AG04450 (cell line): ENCODE measurements at places on chromosomes 4 and X.

- DNase-seq = no peak
These were observed 28.0 kb upstream of the MXD4 start for GRCh38 chr4:2289955-2290333.

DNA sequence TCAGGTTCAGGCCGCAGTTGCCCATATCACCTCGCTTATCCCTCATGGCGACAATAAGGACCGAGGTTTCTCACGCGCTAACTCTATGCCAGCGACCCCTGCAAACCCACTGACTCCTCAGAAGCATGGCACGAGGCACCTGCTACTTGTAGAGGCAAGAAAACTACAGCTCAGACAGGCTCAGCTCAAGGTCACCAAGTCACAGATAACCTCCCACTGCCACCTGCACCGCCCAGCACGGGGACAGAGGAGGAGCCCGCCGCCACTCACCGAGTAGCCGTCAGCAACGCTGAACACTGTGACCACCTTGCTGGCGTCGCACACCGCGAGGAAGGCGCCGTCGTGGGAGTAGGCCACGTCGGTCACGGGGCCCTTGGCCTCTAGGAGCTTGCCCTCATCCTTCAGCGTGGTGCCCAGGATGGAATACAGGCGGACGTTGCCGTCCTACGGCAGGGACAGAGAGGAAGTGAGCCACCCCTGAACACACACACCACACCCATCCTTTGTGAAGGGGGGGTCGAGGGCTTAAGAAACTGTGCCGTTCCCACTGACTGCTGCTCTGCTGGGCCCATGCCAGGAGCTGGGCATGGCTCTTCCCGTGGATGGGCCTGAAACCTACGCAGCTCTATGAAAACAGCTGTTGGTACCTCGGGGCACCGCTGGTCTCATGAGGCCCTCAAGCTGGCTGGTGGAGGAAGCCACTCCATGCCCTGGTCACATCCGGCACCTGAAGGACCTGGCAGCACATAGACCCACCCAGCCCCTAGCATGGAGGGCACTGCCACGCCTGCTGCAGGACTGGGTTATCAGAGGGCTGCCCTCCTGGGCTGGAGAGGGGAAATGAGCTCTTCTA, 38.9 kb downstream of the WDR1 start:
- DNase-seq = no peak

- DNase-seq = no peak
These were observed 930.7 kb upstream of the PCDH10 start for GRCh38 chr4:132218406-132218805.

- DNase-seq = no peak
These were observed 162.4 kb downstream of the ASB9 start for GRCh38 chrX:15107367-15107988.

DNA sequence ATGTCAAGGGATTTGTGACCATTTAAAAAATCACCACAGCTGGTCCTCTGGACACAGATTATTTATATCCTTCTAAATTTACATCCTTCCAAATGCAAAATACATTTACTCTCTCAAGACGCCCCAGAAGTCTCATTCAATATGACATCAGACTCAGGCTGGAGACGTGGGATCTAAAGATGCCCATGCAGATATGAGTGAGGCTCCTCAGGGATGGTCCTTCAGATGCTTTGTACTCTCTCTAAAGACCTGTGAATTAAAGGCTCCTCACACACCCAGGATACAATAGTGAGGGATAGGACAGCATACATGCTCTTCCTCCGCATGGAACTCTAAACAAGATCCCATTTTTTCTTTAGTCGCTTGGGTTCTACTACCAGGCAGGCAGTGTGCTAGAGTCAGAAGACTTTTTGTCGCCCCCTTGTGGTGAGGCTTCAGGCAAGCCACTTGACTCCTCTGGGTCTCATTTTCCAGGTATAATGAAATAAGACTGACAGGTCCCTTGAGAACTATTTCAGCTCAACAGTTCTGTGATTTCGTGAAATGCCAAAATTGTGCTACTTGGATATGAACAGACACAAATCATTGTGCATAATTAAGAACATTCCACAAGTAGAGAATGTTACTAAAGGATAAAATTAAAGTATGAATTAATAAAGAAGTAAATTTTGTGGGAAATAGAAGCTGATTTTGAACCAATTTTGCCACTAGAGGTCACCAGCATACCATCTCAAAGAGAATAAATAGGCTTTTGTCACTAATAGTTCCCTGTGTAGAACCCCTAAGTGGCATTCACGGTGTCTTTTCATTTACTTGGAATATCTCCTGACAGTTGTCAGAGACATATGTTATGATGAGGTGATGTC, 13.7 kb upstream of the SCOC start:
- DNase-seq = peak; percentile 42

DNA sequence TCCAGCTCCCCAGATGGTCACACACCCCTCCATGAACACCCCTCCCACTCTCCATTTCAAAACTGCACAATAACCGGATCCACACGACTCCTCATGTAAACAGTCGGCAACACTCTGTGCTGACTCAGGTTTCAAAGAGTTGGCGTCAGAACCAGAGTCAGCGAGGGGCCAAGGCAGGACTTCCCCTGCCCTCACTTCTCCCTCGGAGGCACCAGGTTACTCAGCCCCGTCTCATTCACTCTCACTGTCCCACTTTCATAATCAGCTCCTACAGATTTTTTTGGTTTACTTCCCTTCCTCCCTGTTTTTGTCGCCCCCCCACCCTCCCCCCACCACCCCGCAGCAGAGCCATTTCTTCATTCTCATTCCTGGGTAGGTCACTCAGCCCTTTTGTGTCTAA, 2.7 kb upstream of the TIMP1 start:
- DNase-seq = no peak

GRCh38 chrX:114650351-114650750, 66.5 kb downstream of the HTR2C start:
- no peak for DNase-seq

DNA sequence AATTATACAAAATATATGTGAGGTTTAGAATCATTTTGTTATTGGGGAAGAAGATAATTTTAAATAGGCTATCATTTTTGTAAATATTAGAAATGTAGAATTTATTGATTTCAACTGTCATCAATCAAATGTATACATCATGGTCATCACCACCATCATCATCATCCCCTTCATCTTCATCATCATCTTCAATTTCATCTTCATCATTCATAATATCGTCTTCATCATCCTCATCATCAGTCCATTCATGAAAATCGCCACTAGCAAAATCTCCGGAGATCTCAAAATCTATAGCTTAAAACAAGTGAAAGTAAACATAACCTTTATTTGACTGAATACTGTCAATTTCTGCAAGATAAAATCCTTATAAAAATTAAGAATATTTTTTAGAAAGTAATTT, 499.5 kb downstream of the SPOCK3 start:
- DNase-seq = no peak

DNA sequence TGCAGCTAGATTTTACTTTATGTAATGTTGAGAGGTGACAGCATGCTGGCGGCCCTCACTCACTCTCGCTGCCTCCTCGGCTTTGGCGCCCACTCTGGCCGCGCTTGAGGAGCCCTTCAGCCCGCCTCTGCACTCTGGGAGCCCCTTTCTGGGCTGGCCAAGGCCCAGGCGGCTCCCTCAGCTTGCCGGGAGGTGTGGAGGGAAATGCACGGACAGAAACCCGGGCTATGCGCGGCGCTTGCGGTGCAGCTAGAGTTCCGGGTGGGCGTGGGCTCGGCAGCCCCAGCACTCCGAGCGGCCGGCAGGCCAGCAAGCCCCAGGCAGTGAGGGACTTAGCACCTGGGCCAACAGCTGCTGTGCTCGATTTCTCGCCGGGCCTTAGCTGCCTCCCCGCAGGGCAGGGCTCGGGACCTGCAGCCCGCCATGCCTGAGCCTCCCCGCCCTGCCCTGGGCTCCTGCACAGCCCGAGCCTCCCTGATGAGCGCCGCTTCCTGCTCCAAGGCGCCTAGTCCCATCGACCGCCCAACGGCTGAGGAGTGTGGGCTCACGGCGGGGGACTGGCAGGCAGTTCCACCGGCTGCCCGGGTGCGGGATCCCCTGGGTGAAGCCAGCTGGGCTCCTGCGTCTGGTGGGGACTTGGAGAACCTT, 128.7 kb downstream of the GASK1B start:
- DNase-seq = no peak

DNA sequence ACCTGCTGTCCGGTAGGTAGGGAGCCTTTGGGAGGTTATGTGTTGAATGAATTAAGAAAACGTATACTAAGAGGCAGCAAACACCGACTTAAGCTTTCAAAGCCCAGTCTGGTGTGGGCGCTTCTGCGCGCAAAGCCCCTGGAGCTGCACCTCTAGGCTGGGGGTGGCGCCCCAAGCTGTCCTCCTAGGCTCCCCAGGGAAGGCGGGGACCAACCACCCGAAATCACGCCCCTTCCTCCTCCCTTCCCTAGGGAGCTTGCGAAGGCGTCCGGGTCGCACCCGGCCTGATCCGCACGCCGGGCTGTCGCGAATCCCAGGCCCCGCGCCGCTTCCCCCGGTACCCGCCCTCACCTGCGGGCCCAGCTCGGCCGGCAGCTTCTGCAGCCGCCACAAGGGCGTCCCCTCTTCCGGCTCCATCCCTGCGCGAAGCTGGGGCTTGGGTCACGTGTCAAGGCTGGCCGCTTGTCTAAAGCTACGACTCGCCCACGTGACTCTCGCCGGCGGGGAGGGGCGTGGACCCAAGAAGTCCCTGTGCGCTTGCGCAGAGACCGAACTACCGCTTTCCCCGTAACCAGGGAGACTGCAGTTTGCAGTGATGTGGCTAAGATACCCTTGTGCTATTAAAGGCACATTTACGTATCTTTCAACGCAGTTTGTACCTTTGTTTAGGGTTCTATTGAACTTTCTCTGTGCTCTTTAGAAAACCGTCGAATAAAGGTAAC, at the start of gene COMMD8:
COMMD8 (minus strand) TSS at position 468 of the 722 bp plus-strand sequence; CDS start at position 417, 51 bp downstream.
- peak; percentile 90 for DNase-seq

DNA sequence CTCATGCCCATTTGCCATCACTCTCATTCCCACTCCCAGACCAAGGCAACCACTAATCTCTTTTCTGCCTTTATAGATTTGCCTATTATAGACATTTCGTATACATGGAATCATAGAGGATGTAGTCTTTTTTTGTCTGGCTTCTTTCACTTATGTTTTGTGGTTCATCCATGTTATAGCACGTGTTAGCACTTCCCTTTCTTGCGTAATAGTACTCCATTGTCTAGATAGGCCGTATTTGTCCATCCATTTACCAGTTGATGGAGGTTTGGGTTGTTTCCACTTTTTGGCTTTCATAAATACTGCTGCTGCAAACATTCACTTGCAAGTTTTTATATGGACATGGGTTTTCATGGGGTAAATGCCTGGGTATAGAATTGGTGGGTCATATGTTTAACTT, 48.4 kb downstream of the KIF4A start:
- no peak for DNase-seq

DNA sequence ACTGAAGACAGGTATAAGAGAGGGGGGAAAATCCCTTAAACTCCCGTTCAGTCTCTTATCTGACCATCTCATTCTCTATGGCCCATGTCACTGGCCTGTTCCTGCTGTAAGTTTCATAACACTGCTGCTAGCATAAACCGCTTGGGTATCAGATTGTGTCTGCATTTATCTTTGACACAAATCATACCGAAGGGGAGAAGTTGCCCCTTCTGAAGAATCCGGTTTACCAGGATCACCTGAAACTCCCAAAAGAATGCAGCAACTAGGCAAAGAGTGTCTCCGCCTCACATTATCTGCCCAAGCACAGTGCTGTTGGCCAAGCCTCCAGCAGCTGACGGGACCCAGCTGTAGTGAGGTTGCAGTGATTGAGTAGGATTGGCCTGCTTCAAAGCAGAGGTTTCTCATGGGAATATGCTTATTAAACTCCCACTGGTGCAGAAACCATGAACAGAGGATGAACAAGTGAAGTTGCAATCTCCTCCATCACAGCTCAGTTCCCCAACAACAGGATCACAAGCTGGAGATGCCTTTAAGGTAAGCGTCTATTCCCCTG, 71.3 kb upstream of the PUDP start:
- no peak for DNase-seq

DNA sequence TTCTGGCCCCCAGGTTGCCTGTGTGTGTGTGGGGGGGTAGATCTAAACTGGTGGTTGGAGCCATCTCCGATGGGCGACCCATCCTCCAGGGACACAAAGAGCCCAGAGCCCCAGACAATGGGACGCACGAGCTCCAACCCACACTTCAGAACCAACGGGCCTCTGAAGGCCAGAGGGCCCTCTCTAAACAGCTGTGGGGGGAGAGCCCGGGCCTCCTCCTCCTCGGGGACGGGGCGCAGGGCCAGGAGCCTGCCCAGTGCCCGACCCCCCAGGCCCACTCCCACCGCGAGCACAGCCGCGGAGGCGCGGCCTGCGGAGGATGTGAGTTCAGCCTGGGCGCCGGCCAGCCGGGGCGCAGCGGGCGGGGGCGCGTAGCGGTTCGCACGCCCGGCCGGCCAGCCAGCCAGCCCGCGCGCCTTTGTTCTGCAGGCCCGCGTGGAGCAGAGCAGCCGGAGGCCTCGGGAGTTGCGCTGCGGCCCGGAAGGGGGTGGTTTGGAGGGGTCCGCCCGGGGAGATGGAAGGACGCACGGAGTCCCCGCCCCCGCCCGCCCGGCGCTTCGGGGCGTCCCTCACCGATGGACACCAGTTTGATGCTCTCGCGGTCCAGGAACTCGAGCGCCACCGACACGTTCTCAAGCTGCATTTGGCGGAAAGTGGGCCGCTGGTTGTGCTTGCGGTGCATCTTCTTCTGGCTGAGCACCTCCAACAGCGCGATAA, 4.0 kb downstream of the FLNA start:
- DNase-seq = no peak

DNA sequence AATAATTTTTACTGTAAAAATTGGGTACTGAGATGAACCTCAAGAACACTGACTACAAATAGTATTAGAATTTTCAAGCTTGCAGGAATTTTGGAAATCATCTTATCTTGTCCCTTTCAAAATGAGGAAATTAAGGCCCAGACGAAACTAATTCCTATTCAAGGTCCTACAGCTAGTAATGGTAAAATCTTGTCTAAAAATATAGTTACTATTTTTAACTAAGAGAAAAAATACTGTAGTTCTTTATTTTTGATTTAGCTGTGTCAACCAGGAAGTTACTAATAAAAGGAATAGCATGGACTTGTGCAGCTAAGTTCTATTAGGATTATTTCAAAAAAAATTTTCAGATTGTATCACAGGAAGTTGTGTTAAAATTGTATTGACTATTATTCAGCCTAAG, 12.7 kb downstream of the PRIMPOL start:
- DNase-seq = no peak

DNA sequence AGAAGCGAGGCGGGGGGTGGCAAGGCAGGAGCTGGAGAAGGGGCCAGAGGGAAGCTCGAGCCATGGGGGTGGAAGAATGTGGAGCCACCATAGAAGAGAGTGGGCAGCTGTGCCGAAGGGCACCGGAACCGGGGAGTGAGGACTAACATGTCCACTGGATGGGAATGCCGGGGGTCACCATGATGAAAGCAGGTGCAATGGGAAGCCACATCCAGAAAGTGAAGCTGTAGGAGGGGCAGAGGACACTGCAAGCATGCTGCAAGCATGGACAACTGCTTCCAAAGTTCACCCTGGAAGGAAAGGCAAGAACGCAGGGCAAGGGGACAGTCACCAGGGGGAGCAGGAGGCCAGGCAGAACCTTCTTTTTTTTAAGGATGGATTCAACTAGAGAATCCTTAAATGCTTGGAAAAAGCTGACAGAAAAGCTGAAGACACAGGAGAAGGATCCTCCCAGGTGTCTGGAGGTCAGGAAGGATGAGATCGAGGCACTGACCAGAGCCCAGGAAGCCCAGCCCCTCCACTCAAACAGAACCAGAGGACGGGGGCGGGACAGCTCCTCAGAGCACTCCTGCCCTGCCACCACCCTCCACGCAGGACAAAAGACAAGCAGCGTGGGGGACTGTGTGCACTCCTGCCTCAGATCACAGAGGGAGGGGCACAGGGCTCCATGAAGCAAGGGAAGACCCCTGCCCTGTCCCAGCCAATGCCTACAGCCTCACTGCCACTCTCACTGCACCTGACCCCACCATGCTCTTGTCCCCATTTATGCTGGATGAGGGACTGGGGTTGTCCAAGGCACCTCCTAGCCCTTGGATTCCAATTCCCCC, 169.2 kb downstream of the AFAP1 start:
- no peak for DNase-seq
